Tibial nerve (tissue), 4 donors: ENCODE measurements at places on chromosomes 5 and 9.

GRCh38 chr5:135189024-135189423, 155.0 kb upstream of the PITX1 start:
- no peak for DNase-seq
- no peak overlapping the region for H3K27ac ChIP-seq
- peaks cover 30% of the 10 kb centered on the region for H3K27me3 ChIP-seq
- H3K4me3 ChIP-seq = no peak overlapping the region
- no peaks in the 10 kb centered on the region for H3K4me1 ChIP-seq
- no peaks in the 10 kb centered on the region for H3K36me3 ChIP-seq

DNA sequence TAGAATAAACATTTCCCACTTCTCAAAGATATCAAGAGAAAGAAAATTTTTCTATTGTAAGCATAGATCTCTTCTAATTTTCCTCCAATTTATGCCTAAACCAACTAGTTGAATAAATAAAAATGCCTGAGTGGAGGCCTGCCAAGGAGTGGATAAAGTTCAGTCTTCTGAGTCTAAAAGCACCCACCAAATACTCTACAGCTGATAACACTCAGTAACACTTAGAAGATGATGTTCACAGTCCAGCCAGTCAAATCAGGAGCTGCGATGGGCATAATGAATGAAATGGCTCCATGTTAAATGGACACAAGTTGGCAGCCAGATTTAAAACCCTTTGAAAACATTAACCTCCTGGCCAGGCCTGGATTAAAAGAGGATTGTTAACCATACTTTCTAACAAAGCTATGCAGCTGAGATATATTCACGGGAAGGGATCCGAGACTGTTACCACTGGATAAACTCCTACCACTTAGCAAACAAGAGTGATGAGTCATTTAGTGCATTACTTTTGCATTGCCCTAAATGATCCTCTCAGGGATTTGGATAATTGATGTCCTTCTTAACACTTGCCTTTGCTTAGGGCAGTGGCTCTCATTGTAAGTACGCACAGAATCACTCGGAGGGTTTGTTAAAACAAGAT, 63.7 kb upstream of the CCDC112 start:
- H3K4me3 ChIP-seq = no peak overlapping the region
- no peak for DNase-seq
- no peaks in the 10 kb centered on the region for H3K36me3 ChIP-seq
- no peaks in the 10 kb centered on the region for H3K27me3 ChIP-seq

GRCh38 chr5:38208782-38209378, 49.5 kb upstream of the EGFLAM start:
- no peaks in the 10 kb centered on the region for H3K4me1 ChIP-seq
- no peaks in the 10 kb centered on the region for H3K36me3 ChIP-seq
- DNase-seq = no peak
- H3K27me3 ChIP-seq = no peaks in the 10 kb centered on the region

GRCh38 chr5:97559827-97560598, 377.0 kb upstream of the RIOK2 start:
- no peaks in the 10 kb centered on the region for H3K36me3 ChIP-seq
- H3K4me3 ChIP-seq = no peak overlapping the region
